Activated CD4-positive, alpha-beta T cell treated with anti-CD3 and anti-CD28 coated beads for 24 hours (primary cell): ENCODE measurements at places on chromosomes 16 and 17.

GRCh38 chr16:13307851-13308250 lies 406.5 kb downstream of the SHISA9 start:
- no peak for DNase-seq

- DNase-seq, result no peak
These were observed 28.8 kb downstream of the IGFBP4 start for GRCh38 chr17:40471846-40472732.

DNA sequence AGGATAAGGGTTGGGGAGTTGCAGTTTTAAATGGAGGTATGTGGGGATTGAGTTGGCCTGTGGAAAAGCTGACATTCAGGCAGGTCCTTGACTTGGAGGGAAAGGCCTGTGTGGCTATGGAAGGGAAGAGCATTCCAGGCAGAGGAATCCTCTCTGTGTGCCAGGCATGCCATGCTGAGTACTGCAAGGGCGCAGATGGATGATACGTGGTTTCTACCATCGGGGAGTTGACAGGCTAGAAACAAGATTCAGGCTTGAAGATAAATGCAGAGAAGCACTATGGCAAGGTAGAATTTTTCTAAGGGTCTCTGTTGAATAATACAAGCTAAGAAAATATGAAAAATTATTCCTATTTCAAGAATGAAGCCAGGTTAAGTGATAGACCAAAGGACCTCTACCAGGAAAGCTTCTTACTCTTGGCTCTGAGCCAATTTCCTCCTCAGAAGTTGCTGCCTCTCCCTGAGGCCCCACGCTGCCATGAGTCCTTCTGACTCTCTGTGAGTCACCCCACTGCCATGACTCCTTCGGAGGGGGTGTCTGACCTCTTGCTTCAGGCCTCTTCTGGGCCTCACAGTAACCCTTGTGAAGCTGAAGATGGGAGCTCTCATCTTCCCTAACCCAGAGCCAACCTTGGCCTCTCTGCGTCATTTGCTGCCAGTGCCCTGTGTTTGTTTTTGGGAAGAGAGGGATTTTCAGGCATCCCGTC lies 75.8 kb downstream of the WNT3 start:
- DNase-seq, result no peak

DNA sequence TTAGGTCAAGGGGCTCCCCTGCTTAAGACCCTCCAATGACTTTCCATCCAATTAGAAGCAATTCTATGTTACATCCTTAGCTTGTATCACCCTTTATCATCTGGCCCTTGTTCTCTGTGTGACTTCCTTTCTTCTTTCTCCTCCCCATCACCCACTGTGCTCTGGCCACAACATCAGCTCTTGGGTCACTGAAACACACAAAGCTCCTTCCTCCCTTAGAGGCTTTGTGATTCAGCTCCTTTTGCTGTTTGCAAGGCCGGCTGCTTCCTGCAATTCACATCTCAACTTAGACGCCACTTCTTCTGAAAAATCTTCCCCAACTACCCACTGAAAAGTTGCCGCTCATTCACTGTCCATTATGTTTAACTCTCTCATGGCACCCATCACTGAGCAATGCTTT lies 130.9 kb upstream of the CACNG3 start:
- no peak for DNase-seq
